ENCODE measurements at places on chromosomes 1 and 21. TPM values are rescaled to one million over a fixed set of nuclear protein-coding genes. Genes with fewer than 3 reads are reported as not detected.

The LHX8 gene
- total RNA-seq, result not detected

The S100A14 gene
- total RNA-seq, result 881 TPM

The CYP4X1 gene
- 2.3 TPM for total RNA-seq

The SCCPDH gene
- 3.4 TPM for total RNA-seq

The WNT3A gene
- under 0.01 TPM for total RNA-seq

The GJA9 gene
- under 0.01 TPM for total RNA-seq

The FCGR1A gene
- not detected for total RNA-seq

The TAS1R1 gene
- not detected for total RNA-seq

The SYT2 gene
- total RNA-seq, result under 0.01 TPM

The PEAR1 gene
- 3.5 TPM for total RNA-seq

The CASP9 gene
- total RNA-seq, result 5.6 TPM

The SPRR4 gene
- not detected for total RNA-seq

The SMCP gene
- not detected for total RNA-seq

The KLHL20 gene
- 42.0 TPM for total RNA-seq

The LRRC39 gene
- under 0.01 TPM for total RNA-seq

The NUP210L gene
- total RNA-seq, result under 0.01 TPM

The RGS16 gene
- total RNA-seq, result 7.5 TPM

The OR2M3 gene
- not detected for total RNA-seq

The USP48 gene
- total RNA-seq, result 35.2 TPM

The AKR7A3 gene
- total RNA-seq, result 0.57 TPM

The FCRL2 gene
- not detected for total RNA-seq

The C1orf74 gene
- total RNA-seq, result 13.0 TPM

The TP73 gene
- total RNA-seq, result 0.36 TPM

The WDR3 gene
- 51.8 TPM for total RNA-seq

The ADGRL2 gene
- 38.6 TPM for total RNA-seq

The OLIG2 gene
- total RNA-seq, result not detected

The AADACL3 gene
- total RNA-seq, result not detected

The UBASH3A gene
- total RNA-seq, result not detected

The TAS1R3 gene
- total RNA-seq, result 0.36 TPM

The CLCA4 gene
- total RNA-seq, result 26.7 TPM

The SEC22B gene
- 19.7 TPM for total RNA-seq

The S100A12 gene
- 1.5 TPM for total RNA-seq

The TSPEAR gene
- not detected for total RNA-seq

The FMN2 gene
- not detected for total RNA-seq

The NECTIN4 gene
- 81.0 TPM for total RNA-seq

The ZNF648 gene
- total RNA-seq, result not detected

The NHLH2 gene
- total RNA-seq, result 1.4 TPM

The NTNG1 gene
- 5.1 TPM for total RNA-seq

The AKR7A2 gene
- total RNA-seq, result 31.4 TPM

The NMNAT2 gene
- total RNA-seq, result 0.50 TPM

The ITLN2 gene
- total RNA-seq, result 0.21 TPM

The WNT9A gene
- total RNA-seq, result 1.0 TPM

The BCL2L15 gene
- under 0.01 TPM for total RNA-seq

The ABCG1 gene
- 81.0 TPM for total RNA-seq

The RSPO1 gene
- total RNA-seq, result not detected

The DNTTIP2 gene
- 34.2 TPM for total RNA-seq

The DLGAP3 gene
- total RNA-seq, result under 0.01 TPM

The SLAMF7 gene
- total RNA-seq, result 4.6 TPM

The OR6K3 gene
- total RNA-seq, result not detected

The IRF6 gene
- total RNA-seq, result 460 TPM

All from nasal cavity respiratory epithelium epithelial cell of viscerocranial mucosa (primary cell).